ENCODE measurements at places on chromosomes 4 and X. TPM values are rescaled to one million over a fixed set of nuclear protein-coding genes. Genes with fewer than 3 reads are reported as not detected.

The ARHGAP36 gene
- total RNA-seq, result 0.24 TPM

The WDFY3 gene
- total RNA-seq, result 60.9 TPM

The USP9X gene
- total RNA-seq, result 80.9 TPM

The CFAP99 gene
- total RNA-seq, result not detected

The PAGE2B gene
- not detected for total RNA-seq

The RLIM gene
- total RNA-seq, result 27.9 TPM

The MAMLD1 gene
- total RNA-seq, result 2.6 TPM

The SOWAHB gene
- total RNA-seq, result 0.08 TPM

The CXCL11 gene
- total RNA-seq, result 0.32 TPM

The TRIM75 gene
- not detected for total RNA-seq

The SH2D1A gene
- total RNA-seq, result 0.19 TPM

The VGLL1 gene
- total RNA-seq, result not detected

The AFM gene
- total RNA-seq, result not detected

The PDGFC gene
- total RNA-seq, result 16.9 TPM

The TLR7 gene
- 0.92 TPM for total RNA-seq

The MAPK10 gene
- total RNA-seq, result 3.0 TPM

The GLRA2 gene
- total RNA-seq, result not detected

The SYN1 gene
- total RNA-seq, result 12.1 TPM

The MAGEA1 gene
- not detected for total RNA-seq

The MSN gene
- total RNA-seq, result 177 TPM

The PABPC1L2B gene
- not detected for total RNA-seq

The NSUN7 gene
- not detected for total RNA-seq

The SMIM10 gene
- total RNA-seq, result 4.9 TPM

The FAM13A gene
- total RNA-seq, result 6.6 TPM

The PNMA5 gene
- not detected for total RNA-seq

The PLA2G12A gene
- total RNA-seq, result 37.7 TPM

The UBE2A gene
- total RNA-seq, result 59.4 TPM

The CT45A10 gene
- not detected for total RNA-seq

The GATA1 gene
- total RNA-seq, result not detected

The RASL11B gene
- 23.8 TPM for total RNA-seq

The PCDH7 gene
- 70.8 TPM for total RNA-seq

The DRP2 gene
- not detected for total RNA-seq

The SMPX gene
- 732 TPM for total RNA-seq

Data from cardiac septum (tissue), 1 donor.